ENCODE measurements at places on chromosomes 5 and 9.

- no peak for DNase-seq
Observed at GRCh38 chr5:124771761-124772160, 25.3 kb upstream of the ZNF608 start.

- no peak for DNase-seq
Observed at GRCh38 chr5:160800375-160801275, 51.4 kb downstream of the ATP10B start.

DNA sequence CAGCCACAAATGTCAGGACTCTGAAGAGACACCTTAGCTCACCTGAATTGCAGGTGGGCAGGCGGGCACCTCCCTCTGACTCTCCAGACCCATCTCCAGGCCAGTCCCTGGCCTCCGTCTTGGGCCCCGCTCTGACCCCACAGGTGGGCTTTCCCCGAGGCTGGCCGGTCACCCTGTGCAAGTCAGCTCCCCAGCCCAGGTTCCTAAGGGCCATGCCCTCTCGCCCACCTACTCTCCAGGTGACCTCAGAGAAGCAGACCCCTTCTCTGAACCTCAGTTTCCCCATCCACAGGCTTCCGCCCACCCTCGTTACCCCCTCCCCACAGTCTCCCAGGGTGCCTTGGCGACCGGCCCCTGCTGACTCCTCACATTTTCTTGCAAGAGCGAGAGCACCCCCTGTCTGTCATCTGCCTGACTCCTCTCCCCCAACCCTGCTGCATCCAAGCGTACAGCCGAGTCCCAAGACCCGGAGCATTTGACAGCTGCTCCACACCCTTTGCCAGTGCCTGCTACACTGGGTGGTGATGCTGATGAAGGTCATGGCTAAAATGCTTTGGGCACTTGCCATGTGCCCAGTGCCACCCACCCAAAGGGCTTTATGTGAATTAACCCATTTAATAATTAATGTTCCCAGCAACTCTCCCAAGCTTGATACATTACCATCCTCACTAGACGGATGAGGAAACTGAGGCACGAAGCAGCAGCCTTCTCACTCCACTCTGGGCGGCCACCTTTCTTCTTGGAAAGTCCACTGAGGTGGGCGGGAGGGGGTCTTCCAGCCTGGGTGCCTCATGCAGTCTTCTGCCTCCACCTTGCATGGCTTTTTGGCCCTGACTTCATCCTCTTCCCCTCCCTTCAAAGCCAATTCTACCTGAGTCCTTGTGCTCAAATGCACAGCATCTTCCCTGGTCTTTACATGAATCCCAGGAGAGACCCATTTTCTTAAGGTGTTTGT is 51.1 kb upstream of the ORM1 start:
- no peak for DNase-seq

- DNase-seq, result no peak
Observed at GRCh38 chr9:108620767-108621166, 235.0 kb downstream of the ACTL7B start.

DNA sequence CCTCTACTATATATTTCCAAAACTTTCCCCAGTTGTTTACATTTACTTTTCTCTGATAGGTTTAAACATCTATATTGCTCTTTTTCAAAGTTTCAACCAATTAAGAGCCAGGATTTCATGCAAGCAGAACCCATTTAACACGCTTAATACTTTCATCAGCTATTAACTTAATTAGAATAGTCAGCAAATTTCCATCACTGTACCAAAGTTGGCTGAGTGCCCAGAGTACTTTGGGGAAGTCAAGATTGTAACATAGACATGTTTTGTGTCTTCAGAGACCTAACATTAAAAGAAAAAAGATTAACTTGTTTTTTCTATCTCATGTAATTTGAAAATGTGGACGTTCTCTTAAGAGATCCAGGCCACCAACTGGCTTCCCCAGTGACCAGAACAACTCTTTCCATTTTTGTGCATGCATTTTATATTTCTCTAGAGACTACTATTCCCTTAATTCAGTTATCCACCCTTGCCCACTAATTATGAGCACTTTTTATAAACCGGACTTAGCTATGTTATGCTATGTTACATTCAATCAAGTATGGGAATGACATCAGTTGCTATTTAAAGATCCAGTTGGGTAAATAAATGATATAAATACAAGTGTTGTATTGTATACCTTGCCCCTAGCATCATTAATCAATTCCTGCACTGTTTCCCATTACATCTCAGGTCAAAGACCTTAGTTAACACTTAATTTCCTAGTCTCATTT is 478.1 kb upstream of the NMUR2 start:
- DNase-seq, result no peak

DNA sequence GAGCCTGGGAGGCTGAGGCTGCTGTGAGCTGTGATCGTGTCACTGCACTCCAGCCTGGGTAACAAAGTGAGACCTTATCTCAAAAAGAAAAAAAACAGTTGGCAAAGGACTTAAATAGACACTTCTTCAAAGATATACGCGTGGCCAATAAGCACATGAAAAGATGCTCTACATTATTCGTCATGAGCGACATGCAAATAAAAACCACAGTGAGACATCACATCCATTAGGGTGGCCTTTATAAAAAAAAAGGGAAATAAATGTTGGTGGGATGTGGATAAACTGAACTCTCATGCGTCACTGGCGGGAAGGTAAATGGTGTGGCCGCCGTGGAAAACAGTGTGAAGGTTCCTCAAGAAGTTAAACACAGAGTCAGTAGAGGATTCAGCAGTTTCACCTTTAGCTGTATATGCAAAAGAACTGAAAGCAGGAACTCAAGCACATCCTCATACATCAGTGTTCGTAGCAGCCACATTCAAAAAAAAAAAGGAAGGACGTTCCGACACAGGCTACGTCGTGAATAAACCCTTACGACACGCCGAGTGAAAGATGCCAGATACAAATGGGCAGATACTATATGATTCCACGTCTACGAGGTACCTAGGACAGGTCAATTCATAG is 24.5 kb upstream of the NRARP start:
- DNase-seq, result no peak

DNA sequence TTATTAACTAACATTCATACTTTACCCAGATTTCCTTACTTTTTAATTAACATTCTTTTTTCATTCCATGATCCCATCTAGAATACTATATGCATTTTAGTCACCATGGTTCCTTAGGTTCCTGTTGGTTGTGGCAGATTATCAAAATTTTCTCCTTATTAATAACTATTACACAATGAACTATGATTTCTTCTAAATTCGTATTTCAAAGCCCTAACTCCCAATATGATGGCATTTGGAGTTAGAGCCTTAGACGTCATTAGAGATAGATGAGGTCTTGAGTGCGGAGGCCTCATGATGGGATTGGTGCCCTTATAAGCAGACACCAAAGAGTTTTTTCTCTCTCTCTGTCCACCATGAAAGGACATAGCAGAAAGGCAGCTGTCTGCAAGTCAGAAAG is 485.4 kb downstream of the TLR4 start:
- no peak for DNase-seq

DNA sequence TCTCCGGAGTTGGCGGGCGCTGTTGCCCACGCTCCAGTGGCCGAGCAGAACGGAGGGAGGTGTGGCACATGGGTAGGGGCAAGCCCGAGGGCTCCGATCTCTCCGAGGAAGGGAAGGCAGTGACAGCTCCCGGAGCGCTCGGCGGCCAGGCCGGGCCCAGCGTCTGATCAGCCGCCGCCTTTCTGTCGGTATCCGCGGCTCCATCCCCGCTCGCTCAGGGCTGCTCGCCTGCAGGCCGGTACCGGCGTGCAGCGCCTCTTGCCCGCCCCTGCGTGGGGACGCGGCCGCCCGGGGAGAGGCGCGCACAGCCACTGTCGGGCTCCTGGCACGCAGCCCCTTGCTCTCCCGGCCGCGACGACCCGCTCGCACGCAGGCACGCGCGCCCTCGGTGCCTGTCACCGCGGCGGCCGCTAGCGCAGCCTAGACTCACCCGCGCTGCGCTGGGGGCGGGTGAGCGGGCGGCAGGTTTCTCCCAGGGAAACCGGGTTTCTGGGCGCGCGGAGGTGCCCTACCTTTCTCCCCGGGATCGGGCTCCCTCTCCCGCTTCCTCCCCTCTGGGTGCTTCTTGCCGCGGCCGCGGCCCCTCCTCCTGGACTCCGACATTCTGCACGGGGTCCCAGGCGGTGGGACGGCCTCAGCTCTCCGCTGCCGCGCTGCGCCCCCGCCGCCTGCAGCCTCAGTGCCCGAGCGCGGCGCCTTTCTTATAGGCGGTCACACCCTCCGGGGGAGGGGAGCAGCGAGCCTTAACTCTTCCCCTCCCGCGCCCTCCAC is 108.4 kb downstream of the PSD2 start:
- no peak for DNase-seq

- DNase-seq, result no peak
Observed at GRCh38 chr5:149948993-149949392, 4.4 kb upstream of the PDE6A start.

DNA sequence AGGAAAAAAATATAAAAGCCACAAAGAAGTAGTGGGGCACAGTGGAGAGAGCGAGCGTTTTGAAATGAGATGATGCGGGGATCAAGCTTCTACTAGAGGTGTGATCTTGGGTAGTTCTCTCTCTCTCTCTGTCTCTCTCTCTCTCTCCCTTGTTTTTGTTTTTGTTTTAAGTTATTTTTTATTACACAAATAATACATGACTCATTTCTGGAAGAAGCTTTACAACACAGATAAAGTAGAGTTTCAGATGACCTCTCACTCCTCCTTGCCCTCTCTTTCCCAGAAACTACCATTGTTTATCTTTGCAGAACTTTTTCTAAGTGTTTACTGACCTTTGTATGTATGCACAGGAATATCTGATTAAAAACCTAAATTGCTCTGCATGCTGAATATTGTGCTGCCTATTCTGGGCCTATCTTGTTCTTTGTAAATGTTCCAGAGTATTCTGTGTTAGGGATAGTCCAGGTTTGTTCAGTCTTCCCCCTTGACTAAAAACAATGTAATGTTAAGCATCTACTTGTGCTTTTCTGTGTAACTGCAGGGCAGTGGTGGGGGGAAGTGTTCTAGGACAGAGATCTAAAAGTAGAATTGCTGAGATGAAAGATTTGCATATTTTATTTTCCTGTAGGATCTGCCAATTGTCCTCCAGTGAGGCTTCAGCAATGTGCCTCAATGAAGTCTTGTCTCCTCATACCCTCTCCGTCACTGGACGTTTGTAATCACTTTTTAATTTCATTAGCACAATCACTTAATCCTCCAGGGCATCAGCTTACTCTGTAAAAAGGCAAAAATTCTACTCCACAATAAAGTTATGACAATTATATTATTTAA is 52.0 kb downstream of the FYB1 start:
- no peak for DNase-seq

- DNase-seq, result no peak
Observed at GRCh38 chr5:14436801-14437542, 144.6 kb upstream of the OTULINL start.

GRCh38 chr9:25603106-25603505 is 75.1 kb downstream of the TUSC1 start:
- no peak for DNase-seq

- no peak for DNase-seq
Observed at GRCh38 chr5:145976431-145977155, 40.2 kb downstream of the SH3RF2 start.

DNA sequence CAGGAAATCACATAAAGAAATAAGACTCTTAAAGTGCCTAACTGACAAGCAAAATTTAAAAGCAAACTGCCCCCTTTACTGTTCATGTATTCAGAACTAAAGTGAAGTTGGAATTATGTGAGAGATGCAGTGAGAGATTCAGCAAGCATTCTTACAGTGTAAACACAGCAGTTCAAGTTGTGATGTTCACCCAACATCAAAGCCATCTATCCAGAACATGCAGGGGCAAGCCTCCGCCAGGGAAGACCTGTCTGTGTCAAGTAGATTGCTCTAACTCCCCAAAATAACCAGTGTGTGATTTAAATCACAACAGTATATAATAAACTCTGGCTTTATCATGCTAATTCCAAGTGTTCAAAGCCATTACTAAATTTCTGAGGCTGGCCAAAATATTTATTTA is 233.3 kb downstream of the BNC2 start:
- no peak for DNase-seq

DNA sequence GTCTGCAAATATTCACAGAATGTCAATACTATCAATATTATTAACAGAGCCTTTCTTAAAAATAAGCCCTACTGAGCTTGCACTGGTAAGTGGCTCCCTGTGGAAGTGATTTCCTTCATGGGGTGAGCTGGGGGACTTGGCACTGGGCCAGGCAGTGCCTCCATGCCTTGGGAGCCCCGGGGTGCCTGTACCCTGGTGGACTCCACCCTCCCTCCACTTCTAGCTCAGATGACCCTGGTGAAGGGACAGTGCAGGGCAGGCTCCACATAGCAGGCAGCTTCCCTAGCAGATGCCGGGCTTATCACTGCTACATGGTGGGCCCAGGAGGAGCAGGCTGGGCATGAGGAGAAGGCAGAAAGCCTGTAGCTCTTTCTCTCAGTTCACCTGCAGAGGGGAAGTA is 119.2 kb downstream of the DCP2 start:
- DNase-seq, result no peak

DNA sequence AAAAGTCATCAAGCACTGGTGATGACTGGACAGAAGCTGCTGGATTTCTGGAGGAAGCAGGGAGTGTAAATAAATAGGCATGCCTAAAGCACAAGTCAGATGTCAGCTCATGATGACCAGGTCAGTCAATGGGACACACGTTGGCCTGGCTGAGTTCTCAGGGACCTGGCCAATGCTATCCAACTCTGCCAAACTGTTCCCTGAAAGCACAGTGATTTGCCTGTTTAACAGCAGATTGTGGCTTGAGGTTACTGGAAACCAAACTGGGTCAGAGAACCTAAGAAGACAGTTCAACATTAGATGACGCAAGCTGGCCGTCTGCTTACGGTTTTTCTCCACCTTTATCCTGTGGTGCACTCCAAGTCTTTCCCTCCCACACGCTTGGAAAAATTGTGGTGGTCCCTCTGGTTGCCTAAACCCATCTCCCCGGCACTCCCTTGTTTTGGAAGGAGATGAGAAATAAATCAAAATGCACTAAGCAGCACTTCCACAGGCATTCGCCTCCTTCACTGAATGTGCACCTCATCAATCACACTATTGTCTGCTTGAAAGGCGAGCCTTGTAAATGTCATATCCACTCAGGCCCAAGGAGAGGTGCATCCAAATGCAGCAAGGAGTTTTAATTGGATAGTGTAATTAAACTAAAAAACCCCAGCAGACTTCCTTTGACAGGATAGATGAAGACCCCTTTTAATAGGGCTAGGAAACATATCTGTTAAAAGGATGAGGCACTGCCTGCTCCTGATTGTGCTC is 199.4 kb downstream of the GAPVD1 start:
- no peak for DNase-seq

GRCh38 chr9:88090151-88090581 is 48.1 kb downstream of the SPATA31C2 start:
- DNase-seq, result no peak

DNA sequence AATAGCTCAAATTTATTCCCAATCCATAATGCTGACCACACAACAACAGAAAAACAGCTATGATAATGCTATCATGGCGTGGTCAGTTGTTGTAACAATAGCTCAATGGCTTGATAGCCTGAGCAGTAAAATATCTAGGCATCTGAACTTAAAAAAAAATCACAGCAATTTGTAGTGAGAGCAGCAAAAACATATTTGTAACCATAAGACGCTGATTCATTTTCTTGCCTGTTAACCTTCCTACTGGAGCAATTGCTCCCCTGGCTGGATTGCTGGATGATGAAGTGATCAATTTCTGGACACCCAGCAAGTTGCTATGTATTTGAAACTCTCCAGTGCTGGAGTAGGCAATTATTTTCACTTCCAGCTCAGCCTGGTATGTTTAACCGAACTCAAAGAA is 115.1 kb downstream of the PCSK1 start:
- DNase-seq, result no peak
